ENCODE measurements at places on chromosomes 16 and 17.

GRCh38 chr17:57609125-57609877 is 135.8 kb downstream of the CCDC182 start:
- no peak for DNase-seq

GRCh38 chr17:55433629-55434422 is 12.2 kb upstream of the MMD start:
- DNase-seq, result no peak

DNA sequence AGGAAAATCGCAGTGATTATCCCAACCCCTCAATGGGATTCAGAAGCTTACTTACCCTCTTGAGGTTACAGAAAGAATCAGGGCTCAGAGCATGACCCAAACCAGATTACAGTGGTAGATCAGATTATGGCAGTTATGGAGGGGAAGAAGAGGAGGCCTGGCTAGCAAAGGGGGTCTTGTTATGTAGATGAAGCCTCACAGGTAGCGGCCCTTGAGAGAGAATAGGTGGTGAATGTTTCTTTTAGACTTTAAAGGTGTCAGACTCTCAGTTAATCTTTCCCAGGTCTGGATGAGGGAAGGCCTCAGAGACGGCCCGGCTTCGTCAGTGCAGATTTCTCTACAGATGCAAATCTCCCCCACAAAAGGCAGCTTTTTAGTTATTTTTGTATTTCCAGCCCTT is 15.6 kb downstream of the RNF112 start:
- no peak for DNase-seq

- no peak for DNase-seq
These were observed 15.6 kb downstream of the NGFR start for GRCh38 chr17:49510720-49511110.

DNA sequence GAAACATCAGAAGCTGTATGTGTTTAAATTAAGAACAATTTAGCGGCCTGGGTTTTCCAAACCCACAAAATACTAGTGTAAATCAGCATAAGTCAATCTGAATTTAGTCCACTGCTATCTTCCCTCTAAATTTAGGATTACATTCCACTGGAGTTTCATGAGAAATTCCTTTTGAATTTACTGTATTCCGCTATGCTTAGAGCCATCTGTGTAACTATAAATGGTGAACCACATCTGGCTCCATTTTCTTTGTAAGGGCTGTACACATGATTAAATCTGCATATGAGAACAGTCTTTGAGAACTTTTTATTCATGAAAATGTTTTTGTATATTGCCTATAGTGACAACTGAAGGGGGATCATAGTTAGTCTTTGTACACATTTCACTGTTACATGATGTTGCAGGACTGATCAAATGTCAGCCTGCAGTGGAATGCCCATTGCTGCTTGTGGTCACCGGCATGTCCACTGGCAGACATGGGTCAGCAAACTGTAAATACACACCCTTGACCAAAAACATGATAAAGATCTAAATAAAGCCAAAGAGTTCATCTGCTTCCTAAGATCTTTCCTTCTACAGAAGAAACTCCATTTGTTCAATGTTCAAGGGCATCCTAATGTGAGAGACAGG is 36.8 kb downstream of the RPGRIP1L start:
- no peak for DNase-seq

DNA sequence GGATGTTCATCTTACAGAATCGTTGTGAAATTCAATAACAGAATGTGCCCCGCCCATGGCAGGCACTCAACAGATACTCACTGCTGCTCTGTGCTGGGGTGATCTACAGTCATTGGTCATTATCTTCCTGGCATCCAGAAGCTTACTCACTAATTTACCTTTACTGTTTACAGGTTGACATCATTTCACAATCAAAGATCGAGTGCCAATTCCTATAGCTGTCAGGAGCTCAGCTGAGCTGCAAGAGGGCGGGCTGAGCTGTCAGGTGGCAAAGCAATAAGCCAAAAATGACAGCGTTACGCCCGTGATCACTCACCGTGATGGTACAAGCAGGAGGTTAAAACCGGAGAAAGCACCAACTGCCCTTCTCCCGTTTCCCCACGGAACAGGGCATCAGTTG is 51.2 kb downstream of the LITAF start:
- no peak for DNase-seq
